ENCODE measurements at places on chromosomes 12 and 14.

DNA sequence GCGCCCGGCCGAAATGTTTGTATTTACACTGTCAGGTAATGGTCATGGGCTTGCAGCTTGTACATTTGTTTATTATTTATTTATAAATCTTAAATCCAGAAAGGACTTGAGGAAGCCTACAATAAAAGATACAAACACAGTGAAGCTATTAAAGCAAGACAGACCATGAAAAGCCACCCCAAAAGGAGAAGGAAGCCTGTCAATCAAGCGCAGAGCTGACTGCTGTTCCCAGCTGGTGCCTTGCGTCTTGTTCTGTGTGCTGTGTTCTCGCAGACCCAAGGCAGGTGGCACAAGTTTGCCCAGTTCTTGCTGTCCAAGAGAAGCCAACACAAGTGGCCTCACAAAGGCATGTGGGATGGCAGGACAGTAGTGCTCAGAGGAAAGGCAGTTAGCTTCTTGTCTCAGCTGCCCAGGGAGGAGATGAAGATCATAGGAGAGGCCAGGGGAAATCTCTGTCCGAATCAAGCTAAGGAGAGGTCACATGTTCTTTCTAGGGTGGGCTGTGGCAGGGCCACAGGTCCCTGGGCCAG is 73.2 kb downstream of the SLC25A47 start:
- no peak for DNase-seq

- DNase-seq: no peak
These were observed 25.8 kb upstream of the TMCC3 start for GRCh38 chr12:94676031-94676641.

GRCh38 chr14:104265918-104266630 is 127.7 kb downstream of the KIF26A start:
- DNase-seq: no peak

GRCh38 chr14:33586806-33587205 is 364.1 kb downstream of the EGLN3 start:
- DNase-seq: no peak

GRCh38 chr14:99562856-99563748 is 40.9 kb downstream of the CCDC85C start:
- peak; percentile 33 for DNase-seq

DNA sequence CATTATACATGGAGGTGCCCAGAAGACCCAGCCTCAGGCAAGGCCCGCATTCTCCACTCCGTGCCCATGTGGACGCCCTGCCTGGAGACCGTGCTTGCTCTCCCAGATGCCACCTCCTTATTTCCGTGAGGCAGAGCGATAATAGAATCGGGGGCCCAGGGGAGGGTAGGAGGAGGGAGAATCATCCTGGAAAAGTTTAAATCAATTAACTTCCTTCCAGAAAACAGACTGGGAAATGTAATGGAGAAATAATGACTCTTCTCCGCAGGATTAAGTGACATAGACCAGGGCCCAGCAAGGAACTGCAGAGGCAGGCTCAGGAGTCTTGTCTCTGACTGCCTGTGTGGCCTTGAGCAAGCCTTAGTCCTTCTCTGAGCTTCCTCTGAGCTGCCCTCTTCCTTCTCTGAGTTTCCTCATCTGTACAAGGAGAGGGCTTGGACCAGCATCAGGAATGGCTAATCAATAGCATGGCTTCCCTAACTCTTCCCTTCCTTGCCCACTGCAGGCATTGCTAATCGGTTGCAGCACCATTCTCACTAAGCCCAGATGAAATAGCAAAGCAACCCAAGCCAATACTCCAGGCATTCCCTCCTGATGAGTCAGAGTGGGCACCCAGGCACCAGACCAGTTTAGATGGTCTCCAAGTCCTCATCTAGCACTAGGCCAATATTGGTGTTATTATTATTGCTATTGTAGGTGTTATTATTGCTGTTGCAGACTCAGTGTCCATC is 11.3 kb upstream of the FAM222A start:
- peak; percentile 13 for DNase-seq

DNA sequence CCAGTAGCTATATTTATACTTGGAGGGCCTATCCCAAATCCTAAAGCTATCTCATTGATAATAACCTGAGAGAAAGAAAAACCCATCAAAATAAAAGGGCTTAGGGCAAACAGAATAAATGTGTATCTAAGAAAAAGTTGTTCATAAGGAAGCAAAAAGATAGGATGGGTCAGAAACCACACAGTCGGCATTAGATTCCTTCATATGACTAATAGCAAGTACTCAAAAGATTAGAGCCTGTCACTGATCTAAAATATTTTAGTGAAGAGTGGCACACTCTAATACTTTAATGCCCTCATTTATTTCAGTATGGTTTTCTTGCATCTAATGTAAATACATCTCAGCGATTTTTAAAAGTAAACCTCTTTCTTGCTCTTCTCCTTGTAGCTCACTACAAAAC is 17.1 kb upstream of the NAV3 start:
- DNase-seq: no peak

- DNase-seq: peak; percentile 89
These were observed 824 bp downstream of the TBK1 start for GRCh38 chr12:64452559-64453329.

DNA sequence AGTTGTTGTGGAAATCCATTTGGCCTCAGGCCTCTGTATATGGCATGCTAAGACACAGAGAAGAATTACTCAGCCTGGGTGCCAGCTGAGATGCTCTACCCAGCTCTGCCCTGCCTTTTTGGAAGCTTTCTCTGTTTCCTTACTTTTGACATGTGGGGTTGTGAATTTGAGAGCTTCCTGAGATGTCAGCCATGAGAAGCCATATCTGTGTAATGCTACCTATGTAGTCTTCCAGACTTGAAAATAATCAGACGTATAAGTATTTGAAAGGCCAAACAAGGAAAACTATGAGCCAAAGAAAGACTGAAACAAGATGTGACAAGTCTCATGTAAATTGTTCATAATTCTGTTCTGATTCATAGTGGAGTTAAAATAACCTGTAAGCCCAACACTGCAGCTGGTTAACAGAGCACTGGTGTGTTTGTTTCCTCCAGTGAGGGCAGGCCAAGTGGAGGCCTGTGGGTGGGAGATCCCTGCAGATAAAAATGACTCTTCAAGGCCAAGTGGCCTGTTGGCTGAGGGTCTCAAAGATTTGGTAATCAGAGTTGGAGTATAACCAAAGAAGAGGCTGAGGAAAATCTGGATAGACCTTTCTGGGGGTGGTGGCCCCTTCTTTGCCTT is 94.0 kb downstream of the TMX1 start:
- DNase-seq: peak; percentile 62

GRCh38 chr12:76690921-76691700 is 72.8 kb upstream of the ZDHHC17 start:
- DNase-seq: no peak

DNA sequence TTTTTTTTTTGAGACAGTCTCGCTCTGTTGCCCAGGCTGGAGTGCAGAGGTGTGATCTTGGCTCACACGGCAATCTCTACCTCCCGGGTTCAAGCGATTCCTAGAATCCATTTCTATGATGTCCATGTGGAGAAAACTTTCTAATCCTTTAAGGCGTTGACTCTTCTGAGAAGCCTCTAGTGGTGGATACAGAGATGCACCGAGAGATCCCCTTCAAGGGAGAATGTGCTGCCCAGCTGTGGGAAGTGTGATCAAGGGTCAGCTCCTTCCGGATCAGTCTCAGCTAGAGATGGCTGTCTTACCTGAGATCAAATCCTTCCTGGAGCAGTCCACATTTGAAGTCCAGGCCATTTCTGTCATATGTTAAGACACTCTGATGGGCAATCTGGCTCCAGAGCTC is 92.7 kb upstream of the HECTD1 start:
- DNase-seq: peak; percentile 3

- DNase-seq: peak; percentile 68
These were observed 2.2 kb downstream of the PLEKHG6 start for GRCh38 chr12:6312529-6313325.

- no peak for DNase-seq
These were observed 130.7 kb downstream of the DHRS2 start for GRCh38 chr14:23766737-23767401.

DNA sequence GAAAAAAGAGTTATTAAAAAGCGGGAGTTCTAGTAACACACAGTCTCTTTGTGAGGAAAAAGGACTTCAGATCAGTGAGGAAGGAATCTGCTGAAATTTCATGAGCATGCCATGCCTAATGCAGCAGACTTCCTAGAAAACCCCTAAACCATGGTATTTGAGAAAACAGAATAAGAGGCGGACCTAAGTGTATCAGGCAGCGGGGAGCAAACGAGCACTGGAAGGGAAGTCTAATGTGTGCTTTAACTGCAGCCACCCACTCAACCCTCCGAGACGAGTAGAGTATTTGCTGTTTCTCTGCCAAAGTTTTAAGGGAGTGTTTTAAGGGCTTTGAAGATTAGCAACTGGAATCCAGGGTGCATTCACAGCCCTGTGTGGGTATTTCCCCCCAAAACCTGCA is 36.5 kb downstream of the ACADS start:
- DNase-seq: no peak

DNA sequence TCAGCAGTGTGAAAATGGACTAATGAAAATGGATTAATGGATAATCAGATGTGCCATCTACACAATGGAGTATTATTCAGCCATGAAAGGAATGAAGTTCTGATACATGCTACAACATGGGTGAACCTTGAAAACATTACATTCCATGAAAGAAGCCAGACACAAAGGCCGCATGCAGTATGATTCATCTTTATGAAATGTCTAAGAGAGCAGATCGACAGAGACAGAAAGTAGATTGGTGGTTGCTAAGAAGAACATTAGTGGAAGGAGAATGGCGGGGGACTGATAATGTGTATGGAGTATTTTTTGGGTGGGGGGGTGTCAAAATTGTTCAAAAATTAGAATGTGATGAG is 47.3 kb downstream of the PRKAB1 start:
- DNase-seq: peak; percentile 16

DNA sequence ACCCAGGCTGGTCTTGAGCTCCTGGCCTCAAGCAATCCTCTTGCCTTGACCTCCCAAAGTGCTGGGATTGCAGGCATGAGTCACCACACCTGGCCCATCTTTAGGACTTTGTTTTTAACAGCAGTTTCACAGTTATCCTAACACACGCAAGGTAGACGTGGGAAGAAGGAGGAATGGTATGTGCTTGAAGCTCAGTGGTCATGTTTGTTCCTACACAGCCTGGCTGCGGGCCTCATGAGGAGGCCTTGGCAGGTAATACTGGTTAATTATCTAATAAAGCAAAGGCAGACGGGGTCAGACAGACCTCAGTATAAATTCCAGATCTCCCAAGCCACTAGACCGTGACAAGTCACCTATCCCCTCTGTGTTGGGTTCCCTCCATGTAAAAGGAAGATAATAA is 271.8 kb downstream of the PCNX1 start:
- no peak for DNase-seq

DNA sequence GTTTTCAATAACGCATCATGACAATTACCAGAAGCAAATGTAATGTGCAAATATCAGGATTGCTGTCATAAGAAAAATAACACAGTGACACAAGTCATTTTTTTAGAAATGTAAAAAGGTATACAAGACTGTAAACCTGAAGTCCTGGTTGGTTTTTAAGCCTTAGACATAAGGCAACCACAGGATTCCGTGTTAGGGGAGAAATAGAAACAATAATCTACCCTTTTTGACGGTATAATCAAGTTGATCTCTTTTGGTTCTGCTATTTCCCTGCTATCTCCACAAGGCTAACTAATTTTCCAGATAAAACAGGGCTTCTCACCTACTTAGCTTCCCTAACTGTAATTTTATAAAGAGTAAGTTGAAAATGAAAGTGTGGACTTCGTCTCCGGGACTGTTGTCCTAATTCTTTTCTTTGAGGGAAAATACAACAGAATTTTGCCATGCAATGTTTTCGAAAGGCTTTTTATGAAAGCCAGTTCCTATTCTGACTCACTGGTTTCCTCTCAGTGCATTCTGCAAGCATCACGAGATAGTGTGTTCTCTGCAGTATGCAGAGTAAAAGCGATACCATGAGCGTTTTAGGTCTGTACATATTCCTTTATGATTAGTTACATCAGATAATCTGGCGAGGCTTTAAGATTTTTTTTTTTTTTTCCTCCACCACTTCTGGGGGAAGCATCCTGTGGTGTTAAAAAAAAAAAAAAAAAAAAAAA is 10.6 kb downstream of the MYO1H start:
- DNase-seq: no peak

DNA sequence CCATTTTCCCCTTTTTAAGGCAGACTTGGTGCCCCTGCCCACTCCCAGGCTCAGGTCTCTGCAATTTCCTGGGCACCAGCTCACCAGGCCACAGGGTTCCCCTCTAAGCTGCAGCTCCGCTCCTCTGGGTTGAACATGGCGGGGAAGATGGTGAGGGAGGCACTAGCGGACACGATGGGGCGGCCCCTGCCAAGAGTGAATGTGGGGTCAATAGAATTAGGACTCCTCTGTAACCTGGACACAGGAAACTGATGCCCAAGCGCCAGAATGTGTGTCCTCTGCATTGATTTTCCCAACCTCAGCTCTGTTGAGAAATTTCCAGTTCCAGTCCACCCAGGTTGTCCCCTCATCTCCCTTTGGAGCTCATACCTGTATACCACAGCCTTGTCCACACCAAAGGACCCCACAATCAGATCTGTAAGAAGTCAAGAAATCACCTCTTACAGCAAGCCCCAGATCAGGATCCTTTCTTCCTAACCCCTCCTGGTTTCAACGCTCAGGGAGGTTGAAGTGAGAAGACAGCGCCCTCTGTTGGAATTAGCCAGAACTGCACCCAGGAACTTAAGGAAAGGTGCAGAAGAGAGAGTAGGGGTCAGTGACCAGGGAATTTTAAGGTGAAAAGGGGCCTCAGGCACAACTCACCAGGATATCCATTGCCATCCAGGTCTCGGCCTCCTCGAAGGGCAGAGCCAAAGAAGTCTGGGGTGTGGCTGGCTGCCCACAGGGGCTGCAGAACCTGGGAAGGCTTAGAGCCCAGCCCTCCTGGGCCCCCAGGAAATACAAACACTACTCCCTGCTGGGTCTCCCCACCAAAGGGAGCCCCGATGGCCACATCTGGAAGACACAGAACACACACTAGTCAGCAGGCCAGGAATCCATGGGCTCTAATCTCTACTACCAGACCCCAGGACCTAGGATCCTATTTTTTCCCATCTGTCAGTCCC is 14.7 kb downstream of the ITGA5 start:
- DNase-seq: no peak

DNA sequence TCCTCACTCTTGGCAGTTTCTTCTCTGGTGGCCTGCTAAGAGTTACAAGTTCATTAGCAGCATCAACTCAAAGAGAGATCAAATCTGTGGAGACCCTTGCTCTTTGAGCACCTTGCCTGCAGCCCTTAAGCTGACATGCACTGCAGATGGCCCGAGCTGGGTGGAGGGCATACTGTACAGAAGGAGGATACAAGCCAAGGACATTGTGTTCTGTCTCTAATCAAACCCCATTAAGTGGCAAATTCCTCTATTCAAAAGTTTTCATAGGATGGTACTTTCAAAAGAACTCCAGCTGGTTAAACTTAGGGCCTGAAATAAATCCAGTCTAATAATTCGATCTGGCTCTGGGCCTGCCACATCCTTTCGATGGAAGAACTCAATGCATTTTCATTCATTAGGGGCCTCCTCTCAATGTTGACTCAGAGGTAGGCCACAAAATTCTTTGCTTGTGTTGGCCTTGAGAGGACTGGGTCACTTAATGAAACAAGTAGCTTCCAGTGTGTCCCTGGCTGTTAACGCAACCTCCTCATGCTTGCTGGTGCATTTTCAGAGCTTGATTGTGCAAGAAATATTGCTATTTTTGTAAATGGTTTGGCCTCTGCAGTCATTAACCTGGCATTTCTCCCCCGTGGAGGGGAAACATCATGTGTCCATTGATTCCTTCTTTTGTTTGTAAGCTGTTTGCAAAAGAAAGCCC is 318.2 kb downstream of the NUAK1 start:
- DNase-seq: no peak

Measured in RWPE1 (cell line).